ENCODE measurements at places on chromosomes 16 and 17.

- DNase-seq: no peak
Observed at GRCh38 chr16:57264950-57265371, 19.5 kb downstream of the PLLP start.

DNA sequence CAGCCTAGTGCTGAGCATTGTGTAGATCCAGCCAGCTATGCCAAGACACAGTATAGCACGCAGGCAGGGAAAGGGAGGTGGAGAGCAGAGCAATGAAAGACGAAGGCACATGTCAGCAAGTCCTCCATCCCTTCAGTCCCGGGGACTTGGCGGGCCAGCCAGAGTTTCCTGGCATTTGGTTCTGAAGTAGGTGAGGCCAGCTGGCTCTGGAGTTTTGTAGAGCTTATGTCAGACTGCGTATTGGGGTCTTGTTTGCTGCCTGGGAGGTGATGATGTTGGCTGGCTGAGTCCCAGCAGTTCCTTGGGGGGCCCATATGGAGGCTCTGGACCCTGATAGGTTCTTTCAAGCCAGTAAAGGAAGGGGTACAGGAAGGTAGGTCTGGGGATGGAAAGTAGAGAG, 55.7 kb upstream of the AKTIP start:
- DNase-seq: no peak

DNA sequence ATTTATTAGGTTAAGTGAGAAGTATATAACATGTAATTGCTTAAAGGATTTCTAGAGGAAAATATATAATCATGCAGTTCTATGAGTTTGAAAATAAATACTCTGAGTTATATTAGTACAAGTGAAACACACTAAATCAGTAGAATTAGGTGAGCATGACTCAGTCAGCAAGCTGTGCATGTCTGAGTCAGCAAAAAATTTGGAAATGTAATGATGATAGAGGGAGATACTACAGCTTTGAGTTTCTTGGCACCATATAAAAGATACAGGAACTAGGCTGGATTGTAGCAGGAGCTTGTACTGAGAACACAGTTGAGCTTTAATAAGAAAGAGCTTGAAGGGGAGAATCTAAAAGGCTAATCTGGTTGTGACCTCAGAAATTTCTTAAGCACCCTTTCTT, 1224.6 kb downstream of the CDH8 start:
- DNase-seq: no peak

DNA sequence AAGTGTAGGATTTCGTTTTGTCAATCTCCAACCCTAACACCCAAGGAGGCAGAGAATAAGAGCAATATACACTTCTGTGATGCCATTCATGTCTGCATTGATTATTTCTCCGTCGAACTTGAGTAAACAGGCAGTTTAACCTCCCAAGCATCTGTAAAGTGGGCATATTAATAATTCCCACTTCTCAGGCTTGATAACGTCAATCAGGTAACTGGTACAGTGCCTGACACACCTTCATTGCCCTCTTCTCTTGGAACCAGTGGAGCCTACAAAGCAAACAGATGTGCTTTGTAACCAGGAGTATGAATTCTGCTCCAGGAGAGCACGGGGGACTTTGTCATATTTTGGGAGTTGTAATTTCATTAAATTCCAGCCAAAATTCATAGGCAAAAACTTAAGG, 32.5 kb upstream of the PLCG2 start:
- DNase-seq: no peak

Measured in DMS53 (cell line).